ENCODE measurements at places on chromosomes 2 and 18. TPM values are rescaled to one million over a fixed set of nuclear protein-coding genes. Genes with fewer than 3 reads are reported as not detected.

GRCh38 chr18:43875511-43875910 is 598.2 kb upstream of the SYT4 start:
- DNase-seq, result peak; percentile 10

DNA sequence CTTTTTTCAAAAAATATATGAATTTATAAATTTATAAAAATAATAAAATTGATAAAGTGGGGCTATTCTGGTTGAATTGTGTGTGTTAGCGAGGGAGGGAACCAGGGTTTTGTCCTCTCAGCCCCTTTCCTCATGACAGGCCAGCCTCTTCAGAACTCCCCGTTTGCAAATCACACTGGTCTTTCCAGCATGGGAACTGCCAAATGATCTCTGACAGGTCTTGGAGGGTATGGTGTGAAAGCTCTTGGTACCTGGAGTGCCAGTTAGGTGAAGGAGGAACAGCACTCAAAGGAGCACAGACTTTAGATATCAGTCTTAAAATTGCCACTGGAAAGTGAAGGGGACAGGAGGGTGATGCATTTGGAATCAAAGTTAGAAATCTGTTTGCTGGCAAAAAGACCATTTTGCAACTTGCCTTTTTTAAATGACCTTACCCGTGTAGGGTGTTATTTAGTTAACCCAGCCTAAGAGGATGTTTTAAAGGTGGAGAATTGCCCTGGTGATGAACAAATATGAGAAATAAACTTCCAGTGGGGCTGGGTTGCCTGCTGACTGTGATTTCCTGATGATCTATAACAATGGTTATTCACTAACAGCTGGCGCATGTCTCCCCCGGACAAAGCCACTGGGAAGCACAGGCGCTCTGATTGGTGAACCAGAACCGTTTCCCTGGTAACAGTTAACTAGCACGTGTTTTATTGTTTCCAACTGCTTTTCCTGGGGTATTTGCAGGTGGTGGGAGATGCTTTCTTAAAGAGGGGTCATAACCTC is 85.3 kb upstream of the EFEMP1 start:
- peak; percentile 87 for DNase-seq

GRCh38 chr2:161028581-161028980 is 131.6 kb upstream of the TANK start:
- DNase-seq, result no peak

Gene PTPN2
- total RNA-seq, result 27.9 TPM

DNA sequence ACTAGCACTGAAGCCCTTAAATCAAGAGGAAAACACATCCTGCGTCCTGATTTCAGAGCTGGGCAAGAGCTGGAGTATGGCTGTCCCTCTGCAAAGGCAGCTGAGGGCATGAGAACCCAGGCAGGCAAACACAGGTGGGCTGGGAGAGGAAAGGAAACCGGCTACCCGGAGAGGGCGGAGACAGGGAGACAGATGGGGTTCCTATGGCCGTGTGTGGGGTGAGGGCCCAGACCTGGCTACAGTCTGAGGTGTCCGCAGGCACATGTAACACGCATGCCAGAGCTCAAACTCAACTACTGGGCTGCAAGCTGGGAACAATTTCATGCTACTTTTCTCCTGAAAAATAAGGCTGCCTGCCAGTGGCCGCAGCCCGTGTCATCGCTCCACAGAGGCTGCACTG is 2.7 kb downstream of the COPS9 start:
- DNase-seq, result no peak

Measured in tongue (tissue), 3 donors.